Stimulated activated naive B cell treated with anti-CD40 and anti-IgM and Interleukin-4, amounts not matched to agents 10 μg/mL and 1 μg/mL and 100 μg/mL, for 72 hours (primary cell): ENCODE measurements at places on chromosomes 12 and 14.

- no peak for DNase-seq
Measured at GRCh38 chr12:56162468-56163290, 4.5 kb downstream of the MYL6 start.

GRCh38 chr14:22865424-22866405 lies 5.8 kb upstream of the LRP10 start:
- DNase-seq = no peak

DNA sequence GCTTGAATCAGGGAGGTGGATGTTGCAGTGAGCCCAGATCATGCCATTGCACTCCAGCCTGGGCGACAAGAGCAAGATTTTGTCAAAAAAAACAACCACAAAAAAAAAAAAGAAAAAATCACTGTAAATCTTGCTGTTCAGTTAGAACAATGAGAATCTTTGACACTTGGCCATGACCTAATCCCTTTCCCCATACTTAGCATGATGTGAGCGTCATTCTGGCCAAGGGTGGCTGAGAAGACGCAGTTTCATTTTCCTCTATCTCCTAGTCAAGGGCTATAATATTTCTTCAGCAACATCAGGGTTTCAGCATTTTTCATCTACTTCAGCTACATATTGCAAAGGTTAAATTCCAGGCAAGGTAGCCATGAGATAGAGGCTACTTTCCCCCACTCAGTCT lies 599.4 kb upstream of the MDGA2 start:
- DNase-seq = no peak

DNA sequence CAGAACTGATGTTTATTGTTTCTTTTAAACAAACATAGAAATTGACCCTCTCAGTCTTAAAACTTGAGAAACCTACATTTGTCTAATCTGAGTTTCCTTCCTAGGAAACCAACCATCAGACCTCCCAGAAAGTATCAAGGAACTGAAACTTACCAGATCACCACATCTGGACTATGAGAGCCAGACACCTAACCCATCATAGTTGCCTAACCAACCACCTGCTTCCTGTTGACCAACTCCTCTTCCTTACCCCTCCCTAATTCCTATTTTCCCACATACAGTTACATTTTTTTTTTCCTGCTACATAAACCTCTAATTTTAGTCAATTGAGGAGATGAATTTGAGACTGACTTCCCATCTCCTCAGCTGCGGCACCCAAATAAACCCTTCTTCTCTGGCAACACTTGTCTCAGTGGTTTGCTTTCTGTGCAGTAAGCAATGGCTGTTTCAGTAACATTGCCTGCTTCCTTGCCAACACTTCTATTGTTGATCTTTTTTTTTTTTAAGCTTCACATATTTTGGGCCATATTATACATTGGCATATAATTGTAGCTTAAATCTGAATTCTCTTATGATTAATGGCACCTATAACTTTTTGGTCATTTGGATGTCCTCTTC lies 34.3 kb downstream of the KLRD1 start:
- no peak for DNase-seq

DNA sequence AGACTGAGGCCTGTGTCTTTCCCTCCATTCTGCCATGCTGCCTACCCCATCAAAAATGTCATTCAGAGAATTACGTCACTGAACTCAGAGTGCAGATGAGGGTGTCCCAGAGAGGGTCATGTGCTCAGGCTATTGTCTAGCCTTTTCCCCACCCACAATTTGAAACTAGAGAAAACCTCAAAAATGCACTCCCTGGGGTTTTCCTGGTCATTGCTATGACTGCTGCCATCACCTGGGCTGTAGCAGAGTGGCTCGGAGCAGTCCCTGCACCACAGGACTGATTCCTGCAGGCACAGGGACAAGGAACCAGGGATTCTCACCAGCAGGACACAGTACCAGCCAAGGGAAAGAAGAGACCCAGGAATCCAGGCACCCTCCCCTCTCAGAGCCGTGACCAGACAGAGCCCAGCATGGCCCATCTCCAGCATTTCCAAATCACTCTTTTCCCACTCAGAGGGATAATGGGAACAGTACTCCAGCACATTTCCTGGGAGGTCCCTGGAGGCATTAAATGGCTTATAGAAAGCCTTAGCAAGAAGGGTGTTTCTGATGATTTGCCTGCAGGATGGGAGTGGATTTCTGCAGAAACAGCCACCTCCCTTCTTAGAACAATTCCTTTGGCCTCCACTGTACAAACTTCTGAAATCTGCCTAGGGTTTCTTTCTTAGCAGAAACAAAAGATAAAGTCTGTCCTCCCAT lies 45.9 kb downstream of the VWF start:
- DNase-seq = no peak

GRCh38 chr12:40015345-40015744 lies 90.5 kb downstream of the SLC2A13 start:
- DNase-seq = no peak

DNA sequence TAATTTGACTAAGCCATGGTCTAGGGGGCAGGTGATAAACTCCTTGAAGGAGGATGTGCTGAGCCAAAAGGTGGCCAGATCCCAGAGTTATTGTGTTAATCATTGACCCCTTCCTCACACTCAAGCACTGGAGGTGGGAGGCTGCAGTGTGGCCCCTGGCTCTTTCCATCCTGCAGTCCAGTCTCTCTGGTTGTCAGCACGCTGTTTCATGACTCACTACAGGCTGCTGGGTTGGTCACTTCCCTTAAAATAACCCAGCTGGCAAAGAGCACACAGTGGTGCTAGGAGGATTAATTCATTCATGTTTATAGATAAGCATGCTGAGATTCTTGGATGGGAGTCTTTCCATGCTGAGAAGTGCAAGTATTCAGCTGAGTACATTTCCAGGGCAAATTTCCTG lies 228.9 kb downstream of the ANO2 start:
- DNase-seq = no peak

GRCh38 chr14:66539034-66539433 lies 31.1 kb downstream of the GPHN start:
- DNase-seq = no peak

DNA sequence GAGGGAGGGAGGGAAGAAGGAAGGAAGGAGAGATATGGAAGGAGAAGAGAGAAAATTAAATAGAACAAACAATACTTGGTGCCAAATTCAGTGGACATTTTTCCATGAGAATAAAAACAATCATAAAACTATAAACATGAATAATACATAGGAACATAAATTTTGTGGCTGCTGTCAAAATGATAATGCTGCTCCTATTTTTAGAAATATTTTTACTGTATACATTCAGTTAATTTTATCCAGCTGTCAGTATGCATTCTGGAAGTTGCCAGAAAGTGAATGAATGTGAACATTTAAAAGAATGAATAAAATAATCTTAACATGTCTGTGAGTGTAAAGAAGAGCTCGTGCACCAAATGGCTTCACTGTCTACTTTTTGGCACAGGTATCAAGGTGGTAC lies 13.9 kb upstream of the PCED1B start:
- no peak for DNase-seq

DNA sequence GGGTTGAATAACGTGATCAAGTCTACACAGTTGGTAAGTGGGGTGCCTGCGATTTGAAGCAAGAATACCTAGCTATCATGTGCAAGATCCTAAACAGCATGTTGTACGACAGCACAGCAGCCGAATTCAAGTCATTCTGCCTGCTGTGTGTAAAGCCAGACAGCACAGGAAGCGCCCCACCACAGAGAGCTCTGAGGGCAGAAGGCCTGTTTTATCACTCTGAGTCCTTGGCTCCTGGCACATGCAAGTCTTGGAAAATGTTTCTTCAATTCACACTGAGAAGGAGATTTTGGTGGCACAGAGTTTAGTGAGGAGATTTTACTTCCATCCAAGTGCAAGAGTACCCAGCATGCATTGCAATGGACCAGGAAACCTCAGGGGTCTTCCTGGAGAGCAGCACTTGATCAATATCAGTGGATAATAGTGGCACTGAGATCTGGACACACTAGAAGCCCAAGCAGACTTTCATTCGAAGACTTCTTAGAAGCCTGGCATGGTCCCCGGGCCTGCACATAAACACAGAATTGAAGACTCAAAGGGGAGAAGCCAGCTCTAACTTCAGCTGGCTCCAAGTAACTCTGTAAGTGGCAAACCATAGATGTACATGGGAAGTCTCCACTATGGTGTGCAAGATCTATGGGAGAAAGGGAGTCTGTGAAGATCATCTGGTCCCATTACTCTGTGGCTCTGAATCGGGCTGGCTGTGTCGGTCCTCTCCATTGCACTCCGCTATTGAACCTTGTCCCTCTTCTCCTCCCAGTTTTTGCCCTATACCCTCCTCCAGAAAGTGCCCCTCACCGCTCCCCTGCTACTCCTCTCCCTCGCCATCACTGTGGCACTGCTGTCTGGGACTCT lies 1.5 kb upstream of the KRT1 start:
- no peak for DNase-seq

GRCh38 chr12:110841007-110841406 lies 5.8 kb upstream of the CCDC63 start:
- no peak for DNase-seq

- no peak for DNase-seq
Measured at GRCh38 chr14:105503935-105504692, 13.1 kb downstream of the TEDC1 start.

DNA sequence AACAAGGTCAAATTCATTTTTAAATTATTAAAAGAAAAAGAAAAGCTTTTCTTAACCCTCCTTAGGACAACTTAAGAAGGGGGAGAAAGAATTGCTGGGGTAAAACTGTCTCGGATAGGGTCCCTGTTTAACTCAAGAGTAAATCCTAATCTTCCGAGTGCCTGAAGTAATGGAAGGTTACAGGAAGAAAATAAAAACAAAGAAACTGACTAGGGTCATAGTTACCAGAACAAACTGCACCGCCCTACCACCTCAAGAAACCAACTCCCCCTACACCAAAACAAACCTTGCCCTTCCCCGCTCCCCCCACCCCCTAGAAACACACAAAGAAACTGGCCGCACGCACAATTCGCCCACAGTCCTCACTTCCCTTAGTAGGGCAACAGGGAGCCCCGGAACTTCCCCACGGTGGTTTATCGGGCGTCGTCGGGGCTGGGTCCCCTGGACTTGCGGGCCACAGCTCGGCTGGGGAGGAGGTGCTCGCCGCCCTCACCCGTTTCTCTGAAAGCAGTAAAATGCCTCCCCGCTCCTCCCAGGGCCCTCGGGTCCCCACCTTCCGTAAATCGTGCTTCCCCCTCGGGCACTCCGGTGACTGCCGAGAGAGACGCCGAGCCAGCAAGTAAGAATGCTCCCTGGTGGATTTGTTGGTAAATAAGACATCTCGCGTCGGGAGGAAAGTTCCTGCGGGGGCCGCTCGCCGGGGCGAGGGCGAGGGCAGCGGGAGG lies 2.4 kb downstream of the SINHCAF start:
- peak; percentile 61 for DNase-seq

- no peak for DNase-seq
Measured at GRCh38 chr12:62817556-62818271, 117.2 kb downstream of the PPM1H start.

- DNase-seq = no peak
Measured at GRCh38 chr12:124328116-124328515, 33.2 kb downstream of the RFLNA start.

DNA sequence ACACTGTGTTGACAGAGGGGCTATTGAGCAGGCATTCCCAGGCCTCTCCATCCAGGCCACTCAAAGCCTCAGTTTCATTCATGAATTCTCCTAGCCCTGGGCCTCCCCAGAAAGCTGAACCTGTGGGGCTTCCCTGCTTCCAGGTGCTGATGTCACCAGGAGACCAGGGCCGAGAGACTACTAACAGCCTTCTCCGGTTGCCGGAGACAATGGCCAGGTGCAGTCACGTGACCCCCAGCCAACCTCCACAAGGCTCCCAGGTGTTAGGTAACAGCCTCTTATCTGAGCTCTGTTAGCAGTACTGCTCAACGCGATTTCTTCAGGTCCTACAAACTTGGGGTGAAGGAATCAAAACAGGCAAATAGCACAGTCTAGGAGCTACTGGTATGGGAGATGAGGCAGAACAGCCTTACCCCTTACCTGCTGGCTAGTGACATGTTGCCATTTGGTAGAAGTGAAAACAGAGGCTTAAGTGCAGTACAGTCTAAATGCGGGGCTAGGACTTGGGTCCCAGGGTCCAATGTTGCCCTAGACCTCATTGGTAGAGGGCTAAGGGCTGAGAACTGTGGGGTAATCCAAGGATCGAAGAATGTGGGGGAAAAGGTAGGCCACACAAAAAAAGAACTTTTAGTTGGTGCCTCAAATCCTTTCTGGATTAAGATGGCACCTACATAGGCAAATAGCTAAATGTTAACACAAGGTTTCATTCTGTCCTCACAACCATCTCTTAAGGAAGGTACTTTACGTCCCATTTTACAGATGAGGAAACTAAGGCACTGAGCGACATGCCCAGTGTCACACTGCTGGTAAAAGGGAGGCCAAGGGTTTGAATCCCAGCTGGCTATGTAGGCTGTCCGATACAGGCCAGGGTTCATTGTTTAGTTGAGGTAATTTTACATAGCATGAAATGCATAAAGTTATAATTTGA lies 3.8 kb downstream of the CCDC88C start:
- DNase-seq = no peak
